ENCODE measurements at places on chromosomes 2 and 18. TPM values are rescaled to one million over a fixed set of nuclear protein-coding genes. Genes with fewer than 3 reads are reported as not detected.

DNA sequence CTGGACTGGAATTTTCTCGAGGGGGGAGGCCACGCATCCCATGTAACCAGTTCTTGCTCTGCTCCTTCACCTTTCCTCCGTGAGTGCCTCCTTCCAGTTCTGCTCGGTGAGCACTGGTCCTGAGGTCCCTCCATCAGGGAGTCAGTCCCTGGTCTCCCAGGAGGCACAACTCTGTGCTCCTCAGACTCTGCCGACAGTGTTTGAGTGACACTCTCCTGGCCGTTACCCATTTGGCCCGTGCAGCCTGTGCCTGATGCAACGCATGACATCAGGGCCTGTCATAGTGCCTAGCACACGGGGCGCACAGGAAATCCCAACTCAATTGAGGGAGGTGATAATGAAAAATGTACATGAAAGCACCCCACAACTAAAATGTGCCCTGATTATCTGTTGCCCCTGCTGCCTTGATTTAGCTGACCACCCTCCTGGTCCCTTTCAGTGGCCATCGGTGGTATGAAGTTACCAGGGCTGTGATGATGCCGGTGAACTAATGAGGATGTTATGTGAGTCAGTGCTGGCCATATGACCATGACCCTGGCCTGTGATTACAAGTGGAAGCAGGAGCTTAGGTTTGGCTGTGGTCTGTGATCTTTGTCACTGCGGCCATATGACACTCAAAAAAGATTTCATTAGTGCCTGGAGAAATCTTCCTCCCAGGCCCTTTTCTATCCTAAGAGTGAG is 144.6 kb downstream of the TDRD15 start:
- no peaks in the 10 kb centered on the region for H3K4me1 ChIP-seq
- no peak for DNase-seq
- H3K27me3 ChIP-seq, result no peaks in the 10 kb centered on the region
- no peak overlapping the region for H3K27ac ChIP-seq

GRCh38 chr2:69012310-69013141 is 453 bp upstream of the ANTXR1 start:
- no peaks in the 10 kb centered on the region for H3K36me3 ChIP-seq
- H3K27ac ChIP-seq, result no peak overlapping the region

- no peak overlapping the region for H3K27ac ChIP-seq
- H3K4me1 ChIP-seq, result no peaks in the 10 kb centered on the region
- DNase-seq, result no peak
- H3K27me3 ChIP-seq, result peaks cover 25% of the 10 kb centered on the region
These were observed 167.3 kb upstream of the HS6ST1 start for GRCh38 chr2:128485761-128486639.

AQP4 gene
- not detected for total RNA-seq

DNA sequence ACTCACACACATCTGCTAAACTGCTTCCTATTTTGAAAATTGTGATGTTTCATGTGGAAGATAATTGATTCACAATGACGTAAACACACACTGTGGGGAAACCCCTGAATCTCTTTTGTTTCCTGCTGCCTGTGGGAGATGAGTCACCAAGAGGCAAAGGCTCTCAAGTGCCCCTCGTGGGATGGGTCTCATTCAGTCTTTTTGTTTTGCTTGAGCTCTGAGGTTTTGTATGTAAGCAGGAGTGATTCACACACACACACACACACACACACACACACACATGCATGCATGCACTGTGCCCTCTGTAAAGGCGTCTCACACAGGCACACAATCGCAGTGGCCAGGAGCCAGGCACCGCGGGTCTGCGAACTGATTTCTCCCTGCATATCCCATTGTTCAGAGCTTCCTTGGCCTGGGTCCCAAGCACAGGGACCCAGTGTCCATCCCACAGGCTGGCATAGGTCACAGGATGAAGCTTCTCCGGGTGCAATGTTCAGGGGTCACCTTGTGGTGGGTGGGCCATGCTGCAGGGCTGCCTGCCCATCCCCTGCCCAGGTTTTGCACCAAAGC is 12.1 kb upstream of the ARHGEF4 start:
- H3K4me3 ChIP-seq, result peak overlapping the region; percentile 11
- no peaks in the 10 kb centered on the region for H3K36me3 ChIP-seq
- H3K27ac ChIP-seq, result peak overlapping the region; percentile 74
- no peak for DNase-seq
- H3K4me1 ChIP-seq, result peaks cover 14% of the 10 kb centered on the region
- peaks cover 12% of the 10 kb centered on the region for H3K27me3 ChIP-seq

DNA sequence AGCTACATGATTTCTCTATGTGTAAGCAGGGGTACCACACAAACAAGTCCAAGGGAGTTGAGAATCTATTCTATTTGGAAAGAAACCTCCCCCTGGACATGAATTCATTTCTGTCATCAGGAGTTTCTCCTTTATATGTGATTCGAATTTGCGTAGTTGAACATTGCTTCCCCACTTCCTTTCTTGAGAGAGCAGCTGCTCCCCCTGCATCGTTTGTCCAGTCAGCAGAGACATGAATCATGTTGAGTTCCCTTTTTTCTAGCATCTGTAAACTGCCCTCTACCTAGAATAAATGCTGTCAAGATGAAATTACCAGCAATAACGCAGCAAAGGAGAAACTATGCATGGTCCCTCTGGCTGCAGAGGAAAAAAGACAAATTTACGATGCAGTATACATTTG is 73.8 kb downstream of the KIF5C start:
- H3K4me3 ChIP-seq, result no peak overlapping the region
- no peak for DNase-seq
- peaks cover 3% of the 10 kb centered on the region for H3K36me3 ChIP-seq
- H3K27me3 ChIP-seq, result no peaks in the 10 kb centered on the region
- H3K4me1 ChIP-seq, result peaks cover 3% of the 10 kb centered on the region

DNA sequence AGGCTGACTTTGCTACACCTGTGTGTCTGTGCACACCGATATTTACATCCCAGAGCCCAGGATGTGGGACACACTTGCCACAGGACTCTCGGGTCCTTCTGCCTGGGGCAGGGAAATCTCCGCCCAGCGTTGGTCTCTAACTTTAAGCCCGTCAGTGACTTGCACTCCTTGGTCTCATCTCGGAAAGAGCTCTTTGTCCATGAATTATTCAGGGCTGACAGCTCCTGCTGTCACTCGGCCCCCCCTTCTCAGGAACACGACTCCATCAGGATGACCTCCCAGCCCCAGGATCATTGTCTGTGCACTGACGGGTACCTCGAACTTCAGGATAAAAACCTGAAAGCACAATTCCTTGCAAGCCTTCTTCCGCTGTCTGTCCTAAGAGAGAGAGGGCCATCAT is 26.6 kb downstream of the PLB1 start:
- peaks cover 3% of the 10 kb centered on the region for H3K36me3 ChIP-seq
- H3K4me1 ChIP-seq, result peaks cover 14% of the 10 kb centered on the region

HSBP1L1 gene
- 18.0 TPM for total RNA-seq

MRPL19 gene
- total RNA-seq, result 37.1 TPM

PTRHD1 gene
- 19.8 TPM for total RNA-seq

DNA sequence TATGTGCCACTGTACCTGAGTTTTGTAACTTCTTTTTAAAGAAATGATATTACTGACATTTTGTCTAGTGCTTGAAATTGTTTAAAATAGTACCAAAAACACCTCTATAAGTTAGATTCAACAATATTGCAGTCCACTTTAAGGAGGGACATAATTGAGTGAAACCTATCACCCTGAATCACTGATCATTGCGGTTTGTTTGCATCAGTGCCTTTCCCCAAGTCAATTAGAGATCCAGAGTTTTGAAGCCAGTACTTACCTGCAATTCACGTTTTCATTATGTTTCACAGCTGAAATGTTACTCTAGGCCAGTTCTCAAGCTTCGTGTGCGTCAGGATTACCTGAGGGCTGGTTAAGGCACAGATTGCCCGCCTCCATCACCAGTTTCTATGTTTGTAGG is 26.6 kb upstream of the DLX1 start:
- no peak overlapping the region for H3K27ac ChIP-seq
- no peaks in the 10 kb centered on the region for H3K36me3 ChIP-seq
- H3K27me3 ChIP-seq, result peaks cover 7% of the 10 kb centered on the region

DNA sequence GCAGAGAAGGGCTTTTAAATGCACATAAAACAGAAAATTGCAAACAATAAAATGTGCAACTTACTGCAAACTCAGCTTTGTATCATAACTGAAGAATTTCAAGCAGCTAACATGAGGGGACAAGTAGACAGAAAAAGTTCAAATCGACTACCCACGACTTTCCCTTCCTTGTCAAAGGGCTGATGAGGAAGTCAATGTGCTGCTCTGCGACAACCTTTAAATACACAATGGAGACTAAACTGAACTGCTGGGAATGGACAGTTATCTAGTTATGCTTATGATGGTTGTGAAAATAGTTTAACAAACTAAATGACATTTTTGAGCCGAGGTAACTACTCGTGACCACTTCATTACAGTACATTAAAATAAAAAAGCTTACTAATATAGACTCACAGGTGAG is 84.1 kb downstream of the INO80D start:
- DNase-seq, result no peak
- no peak overlapping the region for H3K27ac ChIP-seq
- no peaks in the 10 kb centered on the region for H3K27me3 ChIP-seq
- H3K4me1 ChIP-seq, result peaks cover 7% of the 10 kb centered on the region

DNA sequence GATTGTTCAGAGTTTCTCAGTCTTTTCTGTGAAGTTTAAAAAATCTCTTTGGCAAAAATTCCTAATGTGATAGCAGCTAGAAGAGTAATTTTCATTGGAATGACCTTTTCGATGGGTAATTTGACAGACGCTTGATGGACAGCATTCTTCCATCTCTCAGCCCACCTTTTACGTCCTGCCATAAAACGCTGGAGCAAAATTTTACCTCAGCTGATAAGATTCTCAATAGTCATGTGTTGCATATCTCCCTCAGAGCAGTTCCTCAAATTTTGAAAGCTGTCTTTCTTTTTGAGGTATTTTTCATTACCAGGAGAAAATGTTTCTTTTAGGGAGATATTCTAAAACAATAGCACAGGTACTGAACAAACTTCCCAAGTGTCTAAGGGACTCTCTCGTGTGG is 441.4 kb downstream of the PARD3B start:
- H3K4me1 ChIP-seq, result peaks cover 10% of the 10 kb centered on the region
- no peak overlapping the region for H3K4me3 ChIP-seq
- no peaks in the 10 kb centered on the region for H3K27me3 ChIP-seq
- DNase-seq, result no peak
- no peak overlapping the region for H3K27ac ChIP-seq

DYSF gene
- 6.3 TPM for total RNA-seq

PRLH gene
- not detected for total RNA-seq

DNA sequence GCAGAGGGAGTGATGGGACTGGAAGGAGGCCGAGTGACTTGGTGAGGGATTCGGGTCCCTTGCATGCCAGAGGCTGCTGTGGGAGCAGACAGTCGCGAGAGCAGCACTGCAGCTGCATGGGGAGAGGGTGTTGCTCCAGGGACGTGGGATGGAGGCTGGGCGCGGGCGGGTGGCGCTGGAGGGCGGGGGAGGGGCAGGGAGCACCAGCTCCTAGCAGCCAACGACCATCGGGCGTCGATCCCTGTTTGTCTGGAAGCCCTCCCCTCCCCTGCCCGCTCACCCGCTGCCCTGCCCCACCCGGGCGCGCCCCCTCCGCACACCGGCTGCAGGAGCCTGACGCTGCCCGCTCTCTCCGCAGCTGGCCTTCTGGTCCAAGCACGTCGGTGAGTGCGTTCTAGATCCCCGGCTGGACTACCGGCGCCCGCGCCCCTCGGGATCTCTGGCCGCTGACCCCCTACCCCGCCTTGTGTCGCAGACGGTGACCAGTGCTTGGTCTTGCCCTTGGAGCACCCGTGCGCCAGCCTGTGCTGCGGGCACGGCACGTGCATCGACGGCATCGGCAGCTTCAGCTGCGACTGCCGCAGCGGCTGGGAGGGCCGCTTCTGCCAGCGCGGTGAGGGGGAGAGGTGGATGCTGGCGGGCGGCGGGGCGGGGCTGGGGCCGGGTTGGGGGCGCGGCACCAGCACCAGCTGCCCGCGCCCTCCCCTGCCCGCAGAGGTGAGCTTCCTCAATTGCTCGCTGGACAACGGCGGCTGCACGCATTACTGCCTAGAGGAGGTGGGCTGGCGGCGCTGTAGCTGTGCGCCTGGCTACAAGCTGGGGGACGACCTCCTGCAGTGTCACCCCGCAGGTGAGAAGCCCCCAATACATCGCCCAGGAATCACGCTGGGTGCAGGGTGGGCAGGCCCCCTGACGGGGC is 4.6 kb downstream of the PROC start:
- H3K4me3 ChIP-seq, result peak overlapping the region; percentile 64
- no peaks in the 10 kb centered on the region for H3K36me3 ChIP-seq
- peaks cover 40% of the 10 kb centered on the region for H3K27me3 ChIP-seq
- no peak overlapping the region for H3K27ac ChIP-seq
- peaks cover 4% of the 10 kb centered on the region for H3K4me1 ChIP-seq

DNA sequence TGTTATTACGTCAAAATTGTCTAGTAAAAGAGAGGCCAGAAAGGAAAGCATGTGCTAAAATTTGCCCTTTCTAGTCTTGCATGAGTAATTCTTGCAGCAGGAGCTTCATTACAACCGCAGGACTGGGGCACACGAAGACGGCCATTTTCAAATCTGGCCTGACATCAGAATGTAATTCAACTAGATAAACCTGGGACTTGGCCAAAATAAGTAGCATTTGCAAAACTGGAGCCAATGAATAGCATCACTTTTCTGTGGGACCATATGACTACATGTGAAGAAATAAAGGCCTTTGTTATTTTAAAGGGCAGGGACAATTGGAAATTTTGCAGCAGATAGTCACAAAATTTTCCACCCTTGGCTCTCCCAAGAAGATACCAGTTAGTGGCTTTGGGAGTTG is 3.0 kb upstream of the FZD7 start:
- H3K27ac ChIP-seq, result no peak overlapping the region
- H3K4me3 ChIP-seq, result no peak overlapping the region
- peaks cover 11% of the 10 kb centered on the region for H3K4me1 ChIP-seq
- DNase-seq, result no peak

DNA sequence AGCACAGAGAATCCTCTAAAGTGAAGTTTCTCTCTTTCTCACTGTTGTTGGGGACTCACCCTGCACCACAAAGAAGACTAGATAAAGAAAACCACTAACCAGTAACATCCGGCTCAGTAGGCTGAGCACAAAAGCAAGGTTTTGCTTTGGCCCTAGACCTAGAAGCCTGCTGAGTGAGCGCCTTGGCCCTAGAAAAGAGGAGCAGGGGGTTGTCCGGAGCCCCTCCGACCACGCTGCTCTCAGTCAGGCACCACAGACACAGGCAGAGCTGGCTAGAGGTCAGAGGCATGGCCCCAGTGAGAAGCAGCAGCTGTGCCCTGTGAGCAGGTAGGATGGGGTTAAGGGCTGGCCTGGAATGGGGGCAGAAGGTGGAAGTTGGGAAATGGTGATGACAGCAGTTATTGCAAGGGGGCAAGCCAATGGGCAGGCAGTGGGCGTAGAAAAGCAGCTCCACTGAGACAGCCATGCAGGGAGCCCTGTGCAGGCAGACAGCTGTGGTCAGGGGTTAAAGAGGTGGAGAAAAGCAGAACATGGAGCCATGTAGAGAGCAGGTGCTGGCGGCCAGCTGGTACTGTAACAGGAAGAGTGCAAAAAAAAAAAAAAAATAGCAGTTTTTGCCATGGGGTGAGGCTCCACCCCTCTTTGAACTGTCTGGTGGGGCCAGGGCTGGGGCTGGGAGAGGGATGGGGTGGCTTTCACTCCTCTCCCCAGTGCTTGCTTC is 36.9 kb upstream of the SLC14A1 start:
- peak; percentile 79 for DNase-seq
- peaks cover 61% of the 10 kb centered on the region for H3K4me1 ChIP-seq
- H3K27ac ChIP-seq, result peak overlapping the region; percentile 99
- H3K4me3 ChIP-seq, result peak overlapping the region; percentile 94
- H3K27me3 ChIP-seq, result peaks cover under 1% of the 10 kb centered on the region

SIX3 gene
- not detected for total RNA-seq
